ENCODE measurements at places on chromosomes 11 and 22. TPM values are rescaled to one million over a fixed set of nuclear protein-coding genes. Genes with fewer than 3 reads are reported as not detected.

GRCh38 chr22:25824828-25825423 is 82.9 kb downstream of the MYO18B start:
- DNase-seq: no peak

DNA sequence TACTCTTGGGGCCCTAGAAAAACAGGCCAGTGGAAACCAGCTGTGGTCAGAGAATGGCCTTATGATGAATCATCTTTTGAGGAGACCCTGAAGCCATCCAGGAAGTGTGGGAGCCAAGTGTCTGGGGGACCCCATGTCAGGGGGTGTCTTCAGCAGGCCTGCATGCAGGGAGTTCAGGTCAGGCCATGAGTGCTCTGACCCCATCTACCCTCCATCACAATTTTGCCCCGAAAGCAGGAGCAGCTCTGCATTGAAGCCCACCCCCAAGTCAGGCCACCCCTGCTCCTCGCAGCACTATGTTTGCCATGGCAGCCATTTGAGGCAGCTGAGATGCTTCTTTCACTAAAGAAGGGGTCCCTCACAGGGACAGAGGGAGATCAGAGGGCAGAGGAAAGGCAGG is 41.3 kb downstream of the CHST1 start:
- DNase-seq: no peak

The NCAM1 gene
- 0.16 TPM for total RNA-seq

DNA sequence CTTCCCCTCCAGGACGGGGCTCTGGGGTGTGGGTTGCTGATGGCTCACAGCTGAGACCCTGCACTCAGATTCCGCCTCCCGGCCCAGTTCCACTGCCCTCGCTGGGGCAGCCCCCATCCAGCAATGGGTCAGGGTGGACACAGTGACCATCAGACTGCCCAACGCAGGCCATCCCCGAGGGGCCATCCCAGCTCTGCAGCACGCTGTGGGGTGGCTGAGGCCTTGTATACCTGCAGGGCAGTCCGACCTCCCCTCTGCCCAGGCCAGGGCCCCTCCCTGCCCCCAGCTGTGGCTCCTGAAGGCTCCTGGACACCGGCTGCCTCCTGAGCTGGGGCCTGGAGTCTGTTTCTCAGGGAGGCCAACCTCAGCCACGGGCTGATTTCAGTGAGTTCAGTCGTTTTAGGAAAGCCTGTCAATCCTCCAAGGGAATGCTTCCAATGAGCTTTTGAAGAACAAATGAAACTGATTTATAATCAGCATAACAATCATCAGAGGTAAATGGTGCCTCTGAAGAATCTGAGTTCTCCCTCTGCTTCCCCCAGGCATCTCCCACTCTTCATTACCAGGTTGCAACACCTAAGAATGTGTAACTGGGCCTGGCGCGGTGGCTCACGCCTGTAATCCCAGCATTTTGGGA is 95.1 kb downstream of the CELSR1 start:
- DNase-seq: no peak

DNA sequence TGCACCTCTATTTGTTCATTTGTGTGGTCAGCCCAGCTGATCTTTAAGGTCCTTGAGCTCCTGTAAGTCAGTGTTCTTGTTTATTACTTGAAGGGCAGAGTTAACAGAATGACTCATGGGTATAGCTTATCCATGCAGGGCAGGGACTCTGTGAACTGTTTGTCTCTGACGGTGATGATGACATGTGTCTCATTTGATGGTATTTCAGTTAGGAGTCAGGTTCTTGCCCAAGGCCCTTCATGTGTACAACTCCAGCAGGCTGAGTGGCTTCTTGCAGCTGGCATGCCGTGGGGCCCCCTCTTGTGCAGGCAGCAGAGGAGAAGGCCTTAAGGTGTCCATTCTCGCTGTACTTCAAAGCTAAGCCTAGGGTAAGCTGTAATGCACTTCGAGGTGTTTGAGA is 165.1 kb downstream of the DBX1 start:
- DNase-seq: no peak

The MFRP gene
- total RNA-seq: not detected

GRCh38 chr11:130308059-130308458 is 6.7 kb downstream of the ZBTB44 start:
- DNase-seq: no peak

- no peak for DNase-seq
These were observed 10.6 kb downstream of the PLET1 start for GRCh38 chr11:112249871-112250610.

DNA sequence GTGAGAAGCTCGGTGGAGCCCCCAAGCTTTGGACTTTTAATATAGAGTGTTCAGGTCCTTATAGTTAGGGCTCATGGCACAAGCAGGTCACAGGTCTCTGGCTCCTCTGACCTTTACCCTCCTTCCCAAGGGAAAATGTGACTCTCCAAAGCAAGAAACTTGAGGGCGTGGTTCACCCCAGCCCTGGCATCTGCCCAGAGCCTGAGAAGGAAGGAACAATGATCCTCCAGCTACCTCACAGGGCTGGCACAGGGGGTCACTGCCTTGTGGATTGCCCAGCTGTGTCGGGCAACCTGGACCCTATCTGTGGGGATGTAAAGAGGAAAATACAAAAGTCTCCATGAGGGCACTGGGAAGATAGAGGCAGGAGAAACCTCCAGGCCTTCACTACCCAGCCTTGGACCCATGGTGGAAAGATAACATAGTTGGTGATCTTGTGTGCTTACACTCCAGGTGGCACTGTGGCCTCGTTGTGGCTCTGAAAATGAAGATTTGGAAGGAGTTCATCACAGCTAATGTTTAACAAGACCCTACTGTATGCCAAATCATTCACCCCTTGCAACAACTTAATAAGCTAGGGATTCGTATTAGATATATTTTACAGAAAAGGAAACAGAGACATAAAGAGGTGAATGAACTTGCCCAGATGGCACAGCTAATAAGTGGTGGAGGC is 3.8 kb upstream of the ZNF195 start:
- DNase-seq: no peak

DNA sequence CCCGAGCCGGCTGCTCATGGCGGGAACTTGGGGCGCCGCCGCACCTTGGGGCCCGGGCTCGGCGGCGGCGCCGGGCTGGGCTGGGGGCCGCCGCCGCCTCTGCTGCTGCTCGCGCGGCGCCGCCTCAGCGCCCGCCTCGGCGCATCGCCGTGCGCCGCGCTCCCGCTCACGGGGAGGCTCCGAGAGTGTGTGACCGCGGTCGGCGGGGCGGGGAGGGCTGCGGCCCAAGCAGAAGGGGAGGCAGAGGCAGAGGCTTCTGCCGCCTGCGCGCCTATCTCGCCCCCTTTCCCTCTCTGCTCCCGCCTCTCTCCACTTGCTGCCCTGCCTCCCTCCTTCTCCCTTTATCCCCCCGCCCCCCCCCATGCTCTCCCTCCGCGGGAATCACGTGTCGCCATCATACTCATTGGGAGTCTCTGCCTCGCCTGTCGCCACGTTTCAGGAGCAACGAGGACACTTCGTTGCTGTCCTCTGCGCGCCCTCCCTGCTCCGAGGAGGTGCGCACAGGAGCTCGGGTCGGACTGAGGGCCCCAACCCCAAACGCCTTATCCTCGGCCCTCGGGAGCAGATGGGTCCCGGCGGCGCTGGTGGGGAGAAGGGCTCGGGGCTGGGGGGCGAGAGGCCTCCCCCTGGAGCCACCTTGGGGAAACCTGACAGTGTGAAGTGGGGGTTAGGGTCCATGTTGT is at the start of gene GUCY1A2:
Gene GUCY1A2 (minus strand): TSS at position 258 of the 683 bp plus-strand sequence. CDS start 421 bp downstream, outside the sequence.
- DNase-seq: no peak

GRCh38 chr11:99693941-99694492 is 673.3 kb downstream of the CNTN5 start:
- no peak for DNase-seq

DNA sequence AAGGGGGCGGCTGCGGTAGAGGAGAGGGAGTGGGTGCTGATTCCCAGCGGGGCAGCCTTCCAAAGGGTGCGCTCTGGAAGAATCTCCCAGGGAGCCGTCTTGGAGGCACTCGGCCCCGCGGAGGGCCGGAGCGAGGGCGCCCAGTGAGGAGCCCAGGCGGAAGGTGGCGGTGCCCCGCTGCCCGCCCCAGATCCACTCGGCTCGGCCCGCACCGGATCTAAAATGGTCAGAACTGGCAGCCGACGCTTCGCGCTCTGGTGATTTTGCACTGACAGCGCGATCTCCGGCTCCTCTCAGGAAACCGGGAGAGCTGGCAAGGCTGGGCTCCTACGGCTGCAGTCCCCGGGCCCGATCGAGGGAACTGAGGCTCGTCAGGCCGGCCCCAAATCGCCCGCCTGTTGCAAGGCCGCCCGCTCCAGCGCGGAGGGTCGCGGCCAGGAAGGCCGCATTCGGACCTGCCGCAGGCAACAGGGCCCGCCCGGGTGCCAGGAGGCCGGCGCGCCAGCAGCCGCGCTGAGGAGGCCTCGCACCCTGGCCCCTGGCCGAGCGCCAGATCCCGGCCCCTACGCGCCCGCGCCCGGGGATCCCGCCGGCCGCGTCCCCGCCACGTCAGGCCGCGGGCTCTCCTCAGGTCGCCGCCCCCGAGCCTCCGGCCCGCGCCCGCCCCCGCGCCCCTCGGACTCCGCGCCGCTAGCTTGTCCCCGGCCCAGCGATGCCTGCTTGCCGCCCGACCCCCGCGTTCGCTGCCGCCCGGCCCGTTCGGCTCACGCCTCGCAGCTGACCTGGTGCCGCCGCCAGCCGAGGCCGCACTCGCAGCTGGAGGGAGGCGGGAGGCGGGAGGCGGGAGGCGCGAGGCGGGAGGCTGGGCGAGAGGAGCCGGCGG is at the start of gene KLHL22:
Gene KLHL22 (minus strand): TSS at position 818 of the 883 bp plus-strand sequence. CDS start 6,584 bp downstream, outside the sequence.
- peak; percentile 3 for DNase-seq

DNA sequence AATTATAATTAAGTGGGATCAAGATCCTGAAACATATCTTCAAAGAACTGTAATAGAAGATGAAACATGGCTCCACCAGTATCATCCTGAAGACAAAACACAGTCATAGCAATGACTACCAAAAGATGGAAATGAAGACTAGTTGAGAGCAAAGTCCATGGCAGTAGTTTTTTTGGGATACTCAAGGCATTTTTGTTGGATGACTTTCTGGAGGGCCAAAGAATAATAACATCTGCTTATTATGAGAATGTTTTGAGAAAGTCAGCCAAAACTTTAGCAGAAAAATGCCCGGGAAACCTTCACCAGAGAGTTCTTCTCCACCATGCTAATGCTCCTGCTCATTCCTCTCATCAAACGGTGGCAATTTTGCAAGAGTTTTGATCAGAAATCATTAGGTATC is 809.4 kb upstream of the RAG2 start:
- no peak for DNase-seq

- DNase-seq: no peak
These were observed 67.7 kb downstream of the ARHGAP8 start for GRCh38 chr22:44819966-44820631.

GRCh38 chr11:34183848-34184391 is 78.5 kb downstream of the NAT10 start:
- no peak for DNase-seq

GRCh38 chr11:70399681-70400112 is 1.4 kb downstream of the CTTN start:
- DNase-seq: peak; percentile 30

DNA sequence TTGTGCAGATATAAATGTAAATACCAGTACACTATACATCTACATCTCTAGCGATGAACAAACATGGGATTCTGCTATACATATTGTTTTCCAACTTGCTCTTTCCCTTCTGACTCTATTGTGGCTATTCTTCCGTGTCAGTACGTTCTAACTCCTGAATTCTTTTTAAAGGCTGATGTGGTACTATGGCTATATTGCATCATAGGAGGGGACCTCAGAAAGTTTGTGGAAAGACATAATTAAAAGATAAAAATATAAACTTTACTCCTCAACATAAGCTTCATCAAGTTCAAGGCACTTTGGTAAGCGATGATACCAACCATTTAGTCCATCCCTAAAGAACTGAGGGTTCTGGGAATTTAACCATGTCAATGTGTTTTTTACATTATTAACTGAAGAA is 72.8 kb downstream of the LDLRAD3 start:
- no peak for DNase-seq

GRCh38 chr11:121067962-121068647 is 32.9 kb upstream of the TECTA start:
- no peak for DNase-seq

The CALCA gene
- not detected for total RNA-seq

DNA sequence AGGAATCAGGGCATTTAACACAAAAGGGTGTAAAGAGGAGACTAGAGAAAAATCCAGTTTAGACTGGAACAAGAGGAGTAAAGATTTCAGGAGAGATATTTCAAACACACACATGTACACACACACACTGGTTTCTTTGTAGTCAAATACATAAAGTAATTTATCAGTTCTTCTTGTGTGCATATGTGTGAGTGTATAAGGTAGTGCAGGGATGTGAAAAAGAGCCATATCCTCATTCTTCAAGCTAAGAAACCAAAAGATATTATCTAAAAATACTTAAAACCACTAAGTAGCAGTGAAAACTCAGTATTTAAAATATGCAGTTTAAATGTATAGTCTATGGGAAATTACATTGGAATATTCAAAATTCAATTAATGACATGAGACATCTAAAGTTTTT is 52.5 kb upstream of the CARD18 start:
- DNase-seq: no peak

GRCh38 chr11:106070606-106071005 is 6.5 kb downstream of the KBTBD3 start:
- DNase-seq: no peak

All from CD8-positive, alpha-beta memory T cell (primary cell).